ENCODE measurements at places on chromosomes 7 and 10. TPM values are rescaled to one million over a fixed set of nuclear protein-coding genes. Genes with fewer than 3 reads are reported as not detected.

DNA sequence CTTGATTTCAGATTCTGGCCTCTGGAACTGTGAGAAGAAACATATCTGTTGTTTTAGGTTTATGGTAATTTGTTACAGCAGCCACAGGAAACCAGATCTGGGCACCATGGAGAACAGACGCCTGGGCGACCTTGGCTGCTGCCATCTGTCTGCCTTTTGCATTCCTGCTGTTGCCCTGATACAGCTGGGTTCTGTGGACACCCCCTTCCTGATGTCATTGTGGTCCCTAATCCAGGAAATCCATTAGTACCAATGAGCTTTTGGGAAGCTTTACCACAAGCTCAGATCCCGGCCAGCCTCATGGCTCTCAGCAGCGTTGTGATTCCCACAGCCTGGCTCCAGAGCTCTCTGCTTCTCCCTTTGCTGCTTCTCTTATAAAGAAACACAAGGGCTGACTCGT lies 174.2 kb upstream of the NPS start:
- no peak for DNase-seq

DNA sequence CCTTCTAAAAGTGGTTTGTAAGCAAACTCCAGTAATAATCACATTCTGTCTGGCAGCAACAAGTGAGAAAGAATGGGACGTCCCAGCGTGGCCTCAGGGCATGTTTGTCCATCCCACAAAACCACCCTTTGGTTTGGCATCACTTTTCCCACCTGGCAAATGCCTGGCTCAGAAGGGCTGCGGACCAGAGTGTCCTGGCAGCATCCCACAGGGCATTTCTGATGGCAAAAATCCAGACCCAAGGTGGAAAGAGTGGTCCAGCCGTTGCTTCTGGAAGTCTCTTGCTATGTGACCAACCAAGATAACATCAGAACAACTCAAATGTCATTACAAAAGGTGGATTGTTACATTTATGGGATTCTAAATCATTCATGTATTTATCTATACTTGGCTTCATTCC lies 174.4 kb downstream of the CREB5 start:
- DNase-seq = no peak

DNA sequence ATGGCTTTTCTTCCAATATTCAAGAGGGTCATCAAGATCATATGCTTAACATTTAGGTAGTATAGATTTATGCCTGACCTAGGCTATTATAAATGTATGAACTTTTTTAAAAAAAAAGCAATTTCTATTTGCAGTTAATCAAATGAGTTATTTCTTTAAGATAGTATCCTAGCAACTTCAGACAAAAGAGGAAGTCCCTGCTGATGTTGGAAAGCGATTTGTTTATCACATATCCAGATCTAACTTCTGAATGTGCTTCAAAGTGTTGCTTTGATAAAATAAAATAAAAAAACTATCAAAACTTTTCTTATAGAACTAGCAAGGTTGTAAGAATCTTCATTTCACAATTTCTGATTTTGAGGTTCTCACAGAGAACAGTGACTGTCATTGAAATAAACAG lies 401.9 kb upstream of the PHF14 start:
- no peak for DNase-seq

Gene SRRM3
- 1.5 TPM for total RNA-seq

DNA sequence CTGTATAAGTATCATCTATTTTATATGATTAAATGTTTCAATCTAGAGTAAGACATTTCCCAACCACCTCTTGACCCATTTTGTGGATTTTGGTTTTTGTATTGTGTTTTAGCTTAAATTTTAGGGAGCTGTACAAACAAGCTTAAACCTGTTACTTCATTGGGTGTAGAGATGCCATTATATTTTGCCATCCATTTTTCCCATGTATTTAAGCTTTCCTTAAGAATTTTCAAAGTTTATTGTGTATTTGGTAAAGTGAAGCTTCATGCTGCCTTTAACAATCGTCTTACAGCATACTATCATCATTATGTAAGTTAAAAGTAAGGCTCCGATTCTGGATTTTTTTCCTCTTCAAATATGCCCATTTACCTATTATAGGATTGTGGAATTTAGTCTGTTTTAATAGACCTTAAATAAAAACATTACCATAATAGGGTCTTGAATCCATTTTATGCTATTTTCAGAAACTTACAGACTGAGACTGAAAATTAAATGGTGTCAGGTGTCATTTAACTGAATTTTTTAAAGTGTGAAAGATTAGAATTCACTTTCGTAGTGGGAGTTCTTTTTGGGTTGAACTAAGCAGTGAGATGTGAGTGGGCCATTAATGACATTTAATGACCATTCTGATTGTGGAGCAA lies 2.2 kb downstream of the KMT2E start:
- DNase-seq = no peak

GRCh38 chr10:3418926-3419325 lies 246.3 kb upstream of the PITRM1 start:
- DNase-seq = no peak

Gene PTN
- not detected for total RNA-seq

DNA sequence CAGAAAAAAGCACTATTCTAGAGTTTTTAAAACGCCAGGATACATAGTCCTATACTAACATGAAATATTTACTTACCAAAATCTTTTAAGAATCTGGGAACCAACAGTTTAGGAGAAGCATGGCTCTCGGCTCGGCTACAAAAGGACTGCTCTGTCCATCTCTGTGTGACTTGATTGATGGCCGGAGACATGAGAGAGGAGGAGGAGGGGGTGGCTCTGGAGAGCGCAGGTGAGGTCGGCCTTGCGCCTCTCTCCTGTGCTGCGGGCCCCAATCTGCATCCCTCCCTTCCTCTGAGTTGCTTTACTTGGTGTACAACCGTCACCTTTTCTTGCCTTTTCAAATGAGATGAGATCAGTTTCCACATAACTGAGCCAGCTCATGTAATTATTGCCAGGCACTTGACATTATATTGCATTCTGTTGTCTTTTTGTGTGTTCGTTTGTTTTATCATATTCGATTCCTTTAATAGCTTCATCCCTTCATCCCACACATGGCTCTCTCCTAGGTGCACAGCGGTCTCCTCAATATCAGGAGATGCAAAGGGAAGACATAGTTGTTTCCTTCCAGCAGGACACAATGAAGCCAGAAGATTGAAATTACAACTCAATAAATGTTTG lies 87.8 kb upstream of the KLF6 start:
- DNase-seq = no peak

GRCh38 chr10:76552091-76552873 lies 1085.3 kb downstream of the KCNMA1 start:
- peak; percentile 35 for DNase-seq

GRCh38 chr10:614790-615582 lies 74.5 kb downstream of the DIP2C start:
- DNase-seq = no peak

GRCh38 chr7:150938566-150938965 lies 39.6 kb downstream of the KCNH2 start:
- no peak for DNase-seq

Gene ZNF735
- total RNA-seq = not detected

GRCh38 chr7:94547126-94547525 lies 37.5 kb downstream of the CASD1 start:
- peak; percentile 5 for DNase-seq

- DNase-seq = peak; percentile 27
Measured at GRCh38 chr10:132193907-132194552, 7.3 kb downstream of the DPYSL4 start.

Gene KEL
- not detected for total RNA-seq

Gene MSS51
- total RNA-seq = 0.60 TPM

Gene SH2D4B
- total RNA-seq = not detected

DNA sequence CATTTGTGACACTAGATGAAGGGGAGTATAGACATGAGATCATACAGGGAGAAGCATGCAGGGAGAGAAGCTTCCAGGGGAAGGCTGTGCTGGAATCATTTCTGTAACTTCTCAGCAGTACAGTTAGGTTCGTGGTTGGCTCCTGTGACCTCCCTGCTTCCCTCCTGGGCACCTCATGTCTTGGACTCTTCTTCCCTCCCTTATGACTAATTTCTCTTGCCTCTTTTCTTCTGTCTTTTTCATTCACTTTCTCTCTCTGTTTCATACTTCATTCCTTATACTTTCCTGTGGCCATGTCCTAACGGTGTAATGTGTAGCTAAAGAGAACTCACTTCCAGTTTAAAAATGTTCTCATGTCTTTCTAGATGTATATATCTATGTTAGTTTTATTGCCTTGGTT lies 19.1 kb upstream of the HKDC1 start:
- DNase-seq = no peak

Gene AEBP1
- total RNA-seq = 19.8 TPM

DNA sequence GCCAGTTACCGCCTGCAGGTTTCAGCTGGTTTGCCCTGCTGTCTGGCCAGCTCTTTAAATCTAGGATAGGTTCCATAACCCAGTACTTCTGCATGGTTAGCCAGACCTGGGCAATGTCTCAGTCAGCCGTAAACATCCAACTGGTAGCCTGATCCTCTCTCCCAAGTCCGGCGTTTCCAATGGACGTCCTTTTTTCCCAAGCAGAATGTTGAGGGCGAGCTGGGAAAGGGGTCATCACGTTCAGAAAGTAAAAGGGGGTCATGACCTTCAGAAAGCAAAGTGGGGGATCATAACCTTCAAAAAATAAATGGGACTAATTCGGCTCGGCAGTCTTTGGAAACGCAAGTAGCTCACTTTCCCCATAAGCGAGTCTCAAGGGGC lies 430 bp downstream of the PON3 start:
- DNase-seq = no peak

- no peak for DNase-seq
Measured at GRCh38 chr10:10392511-10392910, 625.2 kb upstream of the CELF2 start.

DNA sequence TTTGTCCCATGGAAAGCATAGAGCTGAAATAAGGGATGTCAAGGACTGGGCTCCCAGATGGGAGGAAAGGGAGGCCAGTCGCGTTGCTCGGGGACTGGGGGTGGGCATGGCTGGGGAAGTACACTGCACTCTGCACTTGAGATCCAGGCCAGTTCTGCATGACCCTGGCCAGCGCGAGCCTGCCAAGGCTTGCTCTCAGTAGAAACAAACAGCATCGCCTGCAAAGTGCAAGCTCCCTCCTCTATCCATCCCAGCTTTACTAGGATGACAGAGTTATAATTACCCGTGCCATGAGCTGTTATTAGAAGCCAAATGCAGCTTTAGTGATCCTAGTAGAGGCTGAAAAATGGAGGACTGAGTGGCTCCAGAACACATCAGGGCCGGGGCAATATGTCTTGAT lies 43.9 kb upstream of the PDCD4 start:
- no peak for DNase-seq

DNA sequence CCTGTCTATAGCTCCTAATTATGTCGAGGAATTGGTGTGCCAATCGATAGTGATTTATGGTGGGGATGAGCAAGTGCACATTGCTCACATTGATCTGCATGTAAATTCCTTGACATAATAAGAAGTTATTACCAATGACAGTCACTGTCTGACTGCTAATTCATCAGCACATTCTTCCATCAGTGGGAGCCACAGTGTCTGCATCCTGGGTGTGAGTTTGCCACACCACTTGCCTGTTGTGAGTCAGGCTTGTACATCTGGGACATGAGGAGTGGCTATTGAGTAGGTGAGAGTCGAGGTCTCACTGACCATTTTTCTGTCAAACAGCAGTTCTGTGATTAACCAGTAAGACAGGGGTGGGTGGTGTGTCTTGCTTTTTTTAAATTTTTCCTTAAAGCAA lies 263.4 kb downstream of the LRMDA start:
- no peak for DNase-seq

GRCh38 chr10:19922236-19922963 lies 106.2 kb downstream of the PLXDC2 start:
- no peak for DNase-seq

Gene FKBP14
- 8.7 TPM for total RNA-seq

DNA sequence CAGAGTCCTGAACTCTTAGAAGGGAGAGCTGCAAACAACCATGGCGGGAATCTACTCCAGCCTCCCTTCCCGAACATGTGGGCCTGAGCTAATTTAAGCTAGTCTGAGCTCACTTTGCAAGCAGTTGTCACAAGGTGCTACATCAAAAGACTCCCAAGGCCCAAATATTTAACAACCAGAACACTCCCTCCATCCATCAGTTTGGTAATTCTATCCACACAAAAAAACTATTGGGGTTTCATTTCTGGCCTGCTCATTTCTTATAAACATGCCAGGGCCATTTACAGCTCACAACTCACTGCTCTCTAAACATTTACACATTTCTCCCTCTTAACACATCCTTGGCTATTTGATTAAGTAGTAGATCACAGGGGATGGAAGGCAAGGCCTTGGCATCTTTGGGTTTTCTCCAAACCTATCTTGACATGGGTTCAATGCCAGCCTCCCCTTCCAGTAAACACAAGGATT lies 263.4 kb downstream of the KCNMA1 start:
- no peak for DNase-seq

Gene GPER1
- total RNA-seq = 1.1 TPM

DNA sequence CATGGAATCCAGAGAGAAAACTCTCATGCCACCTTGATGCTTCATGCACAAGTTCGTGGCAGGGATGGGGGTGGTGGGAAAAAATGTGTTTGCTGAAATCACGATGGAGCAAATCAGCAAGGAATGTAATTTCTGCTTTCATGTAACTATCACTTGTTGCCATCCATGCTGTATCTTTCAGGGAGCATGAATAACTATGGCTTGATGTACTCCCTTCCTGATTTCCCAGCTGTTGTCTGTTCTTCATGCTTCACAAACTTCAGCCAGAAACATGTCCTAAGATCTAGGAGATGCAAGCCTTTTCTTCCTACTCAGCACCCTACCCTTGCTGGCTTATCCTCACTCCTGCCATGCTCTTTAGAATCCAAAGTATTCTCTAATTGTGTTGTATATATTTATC lies 64.0 kb downstream of the LRRC4 start:
- DNase-seq = no peak

Gene TMEM26
- total RNA-seq = under 0.01 TPM

DNA sequence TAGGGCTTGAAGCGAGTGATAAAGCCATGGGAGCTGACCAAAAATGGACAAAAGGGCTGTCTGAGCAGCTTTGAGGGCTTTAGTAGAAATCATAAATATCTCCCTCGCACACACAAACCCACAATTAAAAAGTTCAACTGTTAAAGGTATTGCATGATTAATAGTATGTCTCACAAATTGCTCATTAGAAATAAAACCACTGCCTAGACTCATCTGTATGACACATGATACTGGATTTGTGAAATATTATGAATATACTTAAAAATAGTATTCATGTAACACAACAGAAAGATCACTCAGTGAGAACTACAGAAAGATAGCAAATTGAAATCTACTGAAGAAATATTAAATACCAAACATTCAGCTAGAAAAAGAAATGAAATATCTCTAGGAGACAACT lies 11.9 kb upstream of the PTPN12 start:
- DNase-seq = no peak

GRCh38 chr10:69800109-69800508 lies 1.6 kb upstream of the COL13A1 start:
- DNase-seq = peak; percentile 71

Gene H2BK1
- not detected for total RNA-seq

DNA sequence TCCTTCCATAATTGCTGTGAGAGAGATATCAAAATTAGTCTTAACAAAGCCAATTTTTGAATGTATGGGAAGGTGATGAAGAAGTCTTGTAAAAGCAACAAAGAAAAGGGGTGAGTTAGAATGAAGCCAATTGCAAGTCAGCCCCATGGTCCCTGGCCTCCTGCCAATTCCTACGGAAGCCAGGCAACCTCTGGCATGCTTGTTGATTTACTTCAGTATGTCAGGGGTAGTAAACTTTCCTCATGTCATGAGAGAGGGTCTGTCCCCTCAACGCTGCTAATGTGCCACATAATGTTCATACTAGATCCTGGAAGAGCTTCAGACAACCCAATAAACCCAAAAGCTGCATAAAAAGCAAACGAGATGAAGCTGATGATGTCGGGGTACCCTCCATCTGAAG lies 159.1 kb upstream of the YAE1 start:
- DNase-seq = no peak
